Activated CD4-positive, alpha-beta T cell treated with anti-CD3 and anti-CD28 coated beads for 36 hours (primary cell): ENCODE measurements at places on chromosomes 6 and 20. TPM values are rescaled to one million over a fixed set of nuclear protein-coding genes. Genes with fewer than 3 reads are reported as not detected.

- no peak for DNase-seq
Observed at GRCh38 chr6:15622045-15622740, 40.6 kb downstream of the DTNBP1 start.

GRCh38 chr20:61404303-61404702, 152.2 kb downstream of the CDH4 start:
- no peak for DNase-seq

DNA sequence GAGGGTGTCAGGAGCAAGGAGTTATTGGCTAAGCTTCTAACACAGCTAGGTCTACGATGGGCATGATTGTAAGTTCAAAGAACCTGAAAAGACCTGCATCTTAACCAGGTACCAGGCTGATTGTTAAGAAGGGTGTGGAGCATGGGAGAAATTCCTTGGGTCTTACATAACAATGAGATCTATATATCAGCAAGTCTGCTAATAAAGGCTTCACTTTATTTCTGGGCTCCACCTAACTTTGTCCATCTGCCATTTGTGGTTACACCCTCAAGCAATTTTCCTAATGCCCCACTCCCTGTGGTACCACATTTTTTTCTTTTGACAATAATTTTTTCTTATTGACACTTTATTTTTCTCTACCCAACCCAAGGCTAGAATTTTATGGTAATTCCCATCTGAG, 223.5 kb upstream of the JAG1 start:
- DNase-seq = no peak

DNA sequence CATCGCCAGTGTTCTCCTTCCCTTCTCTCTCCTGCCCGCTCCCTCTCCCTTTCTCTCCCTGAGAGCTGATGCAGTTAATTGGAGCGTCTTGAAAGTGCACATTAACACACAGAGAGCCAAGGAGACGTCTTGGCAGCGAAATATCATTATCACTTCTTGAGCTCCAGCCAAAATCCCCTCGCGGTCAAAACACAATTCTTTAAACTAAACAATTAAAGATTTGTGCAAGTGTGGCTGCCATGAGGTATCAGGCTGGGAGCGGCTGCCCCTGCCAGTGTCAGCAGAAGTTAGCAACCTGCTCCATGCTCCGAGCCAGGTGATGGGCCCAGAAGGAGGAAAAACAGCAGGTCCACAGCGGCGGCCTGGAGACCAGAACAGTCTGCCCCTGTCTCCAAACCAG, 100.9 kb upstream of the FOXP4 start:
- no peak for DNase-seq

The TMEM217 gene
- total RNA-seq = 2.5 TPM

The CD93 gene
- 0.84 TPM for total RNA-seq

The SOX4 gene
- 2.5 TPM for total RNA-seq

The KIAA1755 gene
- total RNA-seq = not detected

The PLA2G7 gene
- total RNA-seq = not detected
